NCI-H446 (cell line): ENCODE measurements at places on chromosomes 6 and 20.

DNA sequence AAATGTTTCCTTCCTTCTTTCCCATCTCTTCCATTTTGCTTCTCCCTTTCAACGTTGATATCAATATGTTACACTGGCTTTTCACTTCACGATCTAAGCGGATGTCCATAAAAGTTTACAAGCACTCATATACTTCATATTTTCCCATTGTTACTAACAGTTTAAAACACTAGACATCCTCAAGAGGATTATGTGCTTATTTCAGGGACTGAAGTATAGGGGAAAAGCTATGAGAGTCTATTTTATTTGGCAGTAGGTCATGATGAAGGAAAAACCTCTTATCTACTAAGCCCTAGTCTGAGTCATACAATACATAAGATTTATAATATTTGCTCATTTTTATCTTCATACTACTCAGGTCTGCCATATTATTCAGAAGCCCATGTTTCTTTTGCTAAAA, 20.6 kb upstream of the EPB41L2 start:
- DNase-seq: no peak

GRCh38 chr6:104705095-104705707, 154.5 kb downstream of the HACE1 start:
- DNase-seq: no peak

DNA sequence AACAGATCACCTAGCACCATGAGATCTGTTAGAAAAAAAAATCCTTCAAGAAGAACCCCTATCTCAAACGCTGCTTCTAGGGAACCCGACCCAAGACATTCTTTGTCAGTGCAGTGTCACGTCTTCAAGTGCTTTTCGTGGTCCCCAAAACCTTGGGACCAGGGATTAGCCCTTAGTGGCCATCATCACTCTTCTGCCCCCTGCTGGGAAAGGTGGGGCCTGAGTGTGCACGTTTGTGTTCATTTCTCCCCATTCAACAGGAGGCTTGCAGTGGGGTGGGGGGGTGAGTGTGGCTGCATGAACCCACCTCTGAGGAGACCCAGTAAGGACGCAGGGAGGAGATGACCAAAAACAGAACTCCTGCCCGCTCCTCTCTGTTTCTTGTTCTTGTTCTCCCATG, 218.2 kb upstream of the RNF24 start:
- DNase-seq: no peak

DNA sequence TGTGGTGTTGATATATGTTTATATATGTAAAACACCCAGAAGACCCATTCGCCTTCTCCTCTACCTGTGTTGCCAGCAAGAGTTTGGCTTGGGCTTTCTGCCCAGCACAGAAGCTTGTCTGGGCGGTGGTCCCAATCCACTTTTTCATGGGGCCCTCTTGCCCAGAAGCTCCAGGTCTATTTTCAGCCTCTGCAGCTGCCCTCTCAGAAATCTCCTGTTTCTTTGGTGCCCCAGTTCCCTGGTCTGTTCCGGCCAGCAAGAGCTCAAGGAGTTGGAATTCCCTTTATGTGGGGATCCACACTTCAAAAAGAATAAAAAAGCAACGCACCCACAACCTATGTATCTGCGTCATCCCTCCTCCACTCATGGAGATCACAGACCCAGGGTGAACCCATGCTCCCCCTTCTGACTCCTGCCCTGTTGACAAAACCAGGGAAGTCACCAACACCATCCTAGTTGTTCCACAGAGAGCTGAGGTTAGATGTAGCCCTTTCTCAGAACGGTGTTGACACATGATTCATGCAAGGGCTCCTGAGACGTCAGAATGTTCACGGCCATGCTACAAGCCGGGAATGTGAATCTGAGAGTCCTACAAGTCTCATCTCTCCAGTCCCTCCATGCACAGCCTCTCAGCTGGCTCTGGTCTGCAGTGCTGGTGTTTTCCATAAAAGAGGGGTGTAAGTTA, 156.8 kb upstream of the RIN2 start:
- no peak for DNase-seq

DNA sequence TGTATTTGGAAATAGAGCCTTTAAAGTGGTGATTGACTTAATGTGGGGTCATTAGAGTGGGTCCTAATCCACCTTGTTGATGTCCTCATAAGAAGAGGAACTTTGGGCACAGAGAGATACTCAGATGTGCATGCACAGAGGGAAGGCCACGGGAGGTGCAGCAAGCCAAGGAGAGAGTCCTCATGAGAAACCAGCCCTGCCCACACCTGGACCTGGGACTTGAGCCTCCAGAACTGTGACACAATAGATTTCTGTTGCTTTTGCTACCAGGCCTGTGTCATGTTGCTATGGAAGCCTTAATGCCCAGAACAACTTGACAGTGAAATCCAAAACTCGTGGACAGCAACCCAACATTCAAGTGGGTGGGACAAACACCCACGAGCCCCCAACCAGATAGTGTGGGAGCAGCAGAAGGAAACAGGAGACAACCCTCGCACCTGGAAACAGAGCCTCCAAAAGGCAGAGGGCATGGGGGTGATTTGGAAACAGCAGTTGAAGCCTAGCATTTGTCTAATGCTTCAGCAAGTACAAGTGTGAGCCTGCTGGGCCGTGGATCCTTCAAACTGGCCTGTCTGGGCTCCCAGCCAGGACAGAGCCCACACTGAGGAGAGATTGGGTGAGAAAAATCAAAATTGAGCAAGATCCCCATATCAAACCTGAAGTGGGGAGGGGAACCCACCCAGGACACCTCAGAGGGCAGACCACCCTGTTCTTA, 201.0 kb upstream of the CST7 start:
- DNase-seq: no peak

DNA sequence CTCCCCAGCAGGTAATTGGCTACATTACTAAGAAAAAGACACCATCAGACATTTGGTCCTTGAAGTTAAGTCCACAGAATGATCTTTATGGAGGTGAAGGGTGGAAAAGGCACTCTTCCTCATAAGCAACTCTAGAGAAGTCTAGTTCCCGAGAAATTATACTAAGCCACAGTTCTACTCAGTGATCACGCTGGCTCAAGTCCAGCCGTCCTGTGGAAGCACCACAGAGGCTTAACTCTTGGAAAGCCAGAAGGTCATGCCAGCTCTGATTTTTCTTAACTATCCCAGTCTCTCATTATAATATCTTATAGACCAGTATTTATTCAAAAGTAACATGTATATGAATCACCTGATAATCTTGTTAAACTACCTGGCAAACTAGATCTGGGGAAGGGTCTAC, 258.5 kb downstream of the EYA4 start:
- DNase-seq: no peak

DNA sequence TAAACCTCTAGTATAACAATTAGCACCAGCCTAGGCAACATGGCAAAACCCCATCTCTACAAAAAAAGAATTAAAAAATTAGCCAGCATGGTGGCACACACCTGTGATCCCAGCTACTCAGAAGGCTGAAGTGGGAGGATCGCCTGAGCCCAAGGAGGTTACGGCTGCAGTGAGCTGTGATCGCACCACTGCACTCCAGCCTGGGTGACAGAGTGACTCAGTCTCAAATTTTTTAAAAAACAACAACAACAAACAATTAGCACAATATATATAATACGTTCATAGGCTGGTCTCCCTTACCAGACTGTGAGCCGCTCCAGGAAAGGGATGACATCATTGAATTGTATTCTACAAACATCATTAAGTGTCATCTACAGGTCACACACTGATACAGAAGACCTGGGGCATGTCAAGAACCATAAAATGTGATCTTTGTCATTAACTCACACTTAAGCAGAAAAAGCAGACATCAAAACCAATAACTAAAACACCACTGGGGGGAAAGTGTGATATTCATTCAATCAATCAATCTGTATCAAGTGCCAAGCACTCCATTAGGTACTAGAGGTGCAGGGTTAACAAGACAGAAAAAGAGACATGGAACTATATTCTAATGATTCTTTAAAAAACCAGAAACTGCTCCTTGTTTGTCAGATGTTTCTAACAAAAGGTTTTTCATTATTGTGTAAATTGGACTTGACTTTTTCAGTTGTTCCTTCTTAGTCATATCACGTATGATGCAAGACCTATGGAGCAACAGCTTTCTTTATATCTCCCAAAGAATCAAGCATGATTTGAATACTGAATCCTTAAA, 17.8 kb downstream of the MAP3K5 start:
- DNase-seq: no peak

- DNase-seq: no peak
Observed at GRCh38 chr20:44117296-44118184, 69.4 kb downstream of the JPH2 start.
